ENCODE measurements at places on chromosomes 6 and 20. TPM values are rescaled to one million over a fixed set of nuclear protein-coding genes. Genes with fewer than 3 reads are reported as not detected.

Gene HLA-DRA
- polyA plus RNA-seq = not detected

Gene FAM229B
- polyA plus RNA-seq = 55.9 TPM

DNA sequence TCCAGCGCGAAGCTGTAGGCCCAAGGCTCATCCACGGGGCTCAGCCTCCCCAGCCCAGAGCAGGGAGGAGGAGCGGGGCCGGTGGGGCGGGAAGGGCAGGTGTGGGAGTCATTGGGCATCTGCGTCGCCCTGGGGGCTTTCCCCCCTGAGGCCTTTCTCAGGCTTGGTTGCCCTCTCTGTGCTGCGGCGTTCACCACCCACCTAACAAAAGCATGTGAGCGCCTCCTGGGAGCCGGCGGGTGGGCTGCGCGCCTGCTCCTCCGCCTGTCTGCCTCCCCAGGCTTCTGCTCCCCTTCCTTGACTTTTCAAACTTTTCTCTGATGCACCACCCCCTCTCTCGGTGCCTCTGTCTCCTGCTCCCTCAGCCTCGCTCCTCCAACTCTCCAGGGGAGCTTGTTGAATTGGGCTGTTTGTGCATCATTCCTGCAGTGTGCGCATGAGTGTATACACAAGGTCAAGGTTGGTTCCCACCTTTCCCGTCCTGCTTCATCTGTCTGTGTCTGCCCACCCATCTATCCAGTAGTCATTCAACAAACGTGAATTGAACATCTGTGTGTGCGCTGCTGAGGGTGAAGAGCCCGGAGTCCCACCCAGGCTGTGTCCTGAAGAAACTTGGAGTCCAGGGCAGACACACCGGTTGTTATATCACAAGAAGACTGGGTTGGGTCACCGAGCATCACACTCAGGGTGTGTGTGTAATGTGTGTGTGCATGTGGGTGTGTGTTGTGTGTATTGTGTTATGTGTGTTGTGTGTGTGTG is 82.4 kb upstream of the NNAT start:
- DNase-seq = no peak

Gene MICA
- polyA plus RNA-seq = 39.9 TPM

- DNase-seq = no peak
These were observed 174.0 kb upstream of the FBXL4 start for GRCh38 chr6:99121748-99122147.

DNA sequence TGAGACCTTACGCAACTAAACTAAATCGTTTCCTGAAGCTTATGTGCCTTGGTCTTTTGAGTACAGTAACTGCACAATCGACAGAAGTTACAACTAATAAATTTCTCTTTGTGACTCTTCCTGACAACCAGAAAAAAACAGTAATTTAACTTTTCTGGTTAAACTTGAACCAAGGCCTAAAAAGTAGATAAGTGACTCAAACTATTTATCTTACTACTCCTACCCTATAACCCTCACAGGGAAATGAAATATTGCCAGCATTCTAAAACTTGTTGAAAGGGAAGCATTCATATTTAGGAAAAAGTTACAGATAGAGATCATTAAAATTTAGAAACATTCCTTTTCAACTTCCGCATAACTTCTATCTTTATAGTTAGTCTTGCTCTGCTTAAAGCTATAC is 1034.4 kb downstream of the EYS start:
- DNase-seq = no peak

Gene KIFC1
- polyA plus RNA-seq = 10.2 TPM

Gene DEFB123
- polyA plus RNA-seq = not detected

Gene OR12D3
- not detected for polyA plus RNA-seq

GRCh38 chr6:156808287-156808686 is 31.1 kb downstream of the ARID1B start:
- DNase-seq = no peak

GRCh38 chr6:94902974-94903628 is 674.2 kb upstream of the MANEA start:
- no peak for DNase-seq

DNA sequence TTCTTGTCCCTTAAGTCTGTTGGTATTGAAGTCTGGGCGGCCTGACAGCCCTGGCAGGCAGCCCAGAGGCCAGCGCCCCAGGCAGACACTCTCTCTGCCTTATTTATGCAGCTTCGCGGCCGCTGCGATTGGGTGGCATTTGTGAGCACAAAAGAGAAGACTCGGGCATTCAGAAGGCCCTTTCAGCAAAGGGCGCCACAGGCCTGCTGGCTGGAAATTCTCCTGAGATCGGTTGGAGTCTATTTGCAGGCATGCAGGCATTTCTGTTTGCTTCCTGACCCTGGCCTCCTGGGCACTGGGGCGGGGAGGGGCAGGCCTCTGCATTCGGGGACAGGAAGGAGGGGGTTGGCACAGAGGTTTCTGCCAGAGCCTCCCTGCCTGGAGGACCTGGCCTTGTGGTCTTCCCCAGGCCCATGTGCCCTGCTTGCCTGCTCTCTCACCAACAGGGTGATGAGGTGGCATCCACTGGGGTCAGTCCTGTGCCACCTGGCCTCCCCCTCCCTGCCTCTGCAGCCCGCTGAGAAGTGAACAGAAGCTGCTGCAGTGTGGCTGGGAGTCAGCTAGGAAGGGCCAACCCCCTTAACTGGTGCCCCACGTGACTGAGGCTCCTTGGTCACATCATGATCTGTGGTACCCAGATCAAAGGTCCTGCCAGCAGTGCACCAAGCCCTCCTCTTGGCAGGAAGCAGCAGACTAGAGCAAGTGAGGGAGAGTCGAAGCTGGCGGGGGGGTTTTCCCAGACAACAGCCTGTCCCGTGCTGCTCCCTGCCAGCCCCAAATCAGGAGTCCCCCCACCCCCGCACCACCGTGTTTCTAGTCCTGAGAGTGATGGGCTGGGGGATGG is 16.6 kb upstream of the CCDC167 start:
- DNase-seq = no peak

GRCh38 chr20:47330933-47331708 is 25.4 kb downstream of the ZMYND8 start:
- no peak for DNase-seq

Gene ADTRP
- 0.33 TPM for polyA plus RNA-seq

Gene VWA7
- 0.32 TPM for polyA plus RNA-seq

- no peak for DNase-seq
These were observed 539 bp downstream of the CDYL start for GRCh38 chr6:4776493-4777393.

GRCh38 chr6:105539911-105540310 is 137.0 kb upstream of the PREP start:
- no peak for DNase-seq

Gene MYBL2
- 1.7 TPM for polyA plus RNA-seq

Gene KCNK17
- not detected for polyA plus RNA-seq

Gene RNF144B
- polyA plus RNA-seq = 0.35 TPM

GRCh38 chr6:146161664-146162063 is 132.8 kb downstream of the GRM1 start:
- DNase-seq = no peak

Gene KHDRBS2
- polyA plus RNA-seq = not detected

Gene HLA-DQA1
- polyA plus RNA-seq = not detected

Gene FAM83D
- 10.5 TPM for polyA plus RNA-seq

DNA sequence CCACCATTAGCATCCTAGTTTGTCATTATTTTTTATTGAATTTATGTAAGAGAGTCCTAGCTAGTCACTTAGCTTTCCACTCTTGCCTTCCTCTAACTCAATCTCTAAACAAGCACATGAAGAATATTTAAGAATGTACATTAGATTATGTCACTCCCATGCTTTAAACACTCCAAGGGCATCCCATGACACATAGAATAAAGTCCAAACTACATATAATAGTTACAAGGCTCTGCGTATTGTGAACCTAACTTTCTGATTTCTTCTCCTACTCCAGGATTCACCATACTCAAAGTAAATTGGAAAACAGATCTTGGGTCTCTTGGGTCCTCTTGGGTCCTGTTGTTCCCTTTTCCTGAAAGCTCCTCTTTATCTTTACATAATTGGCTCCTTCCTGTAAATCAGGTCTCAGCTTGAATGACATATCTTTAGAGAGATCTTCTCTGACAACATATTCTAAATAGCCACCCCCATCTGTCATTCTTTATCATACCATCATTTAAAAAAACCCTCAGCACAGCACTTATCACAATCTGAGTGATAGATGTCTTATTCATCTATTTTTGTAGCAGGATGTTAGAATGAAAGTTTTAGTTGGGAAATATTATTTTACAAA is 1042.4 kb upstream of the FLRT3 start:
- DNase-seq = no peak

DNA sequence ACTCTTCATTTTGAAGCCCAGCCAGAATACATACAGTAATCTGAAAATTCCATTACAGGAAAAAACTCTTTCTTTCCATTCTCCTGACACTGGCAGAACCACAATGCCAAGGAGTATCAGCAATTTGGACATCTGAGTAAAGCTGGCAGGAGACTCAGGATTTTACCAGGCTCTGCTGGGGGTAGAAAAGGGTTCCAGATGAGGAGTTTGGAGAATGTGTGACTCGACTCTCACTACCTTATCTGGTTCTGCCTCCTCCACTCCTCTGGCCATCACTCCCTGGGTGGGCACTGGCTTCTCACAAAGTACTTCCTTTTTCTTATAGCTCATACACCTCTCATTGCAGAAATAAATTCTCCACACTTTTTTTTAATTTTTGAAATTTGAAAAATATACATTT is 10.6 kb upstream of the WFDC8 start:
- DNase-seq = no peak

- no peak for DNase-seq
These were observed 200.1 kb downstream of the TMEM242 start for GRCh38 chr6:157123234-157123633.

DNA sequence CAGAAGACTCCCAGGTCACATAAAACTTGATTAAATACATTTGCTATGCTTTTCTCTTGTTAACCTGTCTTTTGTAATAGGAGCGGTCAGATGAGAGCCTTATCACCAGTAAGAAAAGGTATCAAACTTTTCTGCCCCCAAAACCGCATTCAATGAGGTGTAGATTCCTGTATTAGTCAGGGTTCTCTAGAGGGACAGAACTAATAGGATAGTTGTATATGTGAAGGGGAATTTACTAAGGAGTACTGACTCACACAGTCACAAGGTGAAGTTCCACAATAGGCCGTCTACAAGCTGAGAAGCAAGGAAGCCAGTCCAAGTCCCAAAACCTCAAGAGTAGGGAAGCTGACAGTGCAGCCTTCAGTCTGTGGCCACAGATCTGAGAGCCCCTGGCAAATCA is 32.7 kb downstream of the PTPRK start:
- DNase-seq = no peak

Gene HM13
- polyA plus RNA-seq = 167 TPM

DNA sequence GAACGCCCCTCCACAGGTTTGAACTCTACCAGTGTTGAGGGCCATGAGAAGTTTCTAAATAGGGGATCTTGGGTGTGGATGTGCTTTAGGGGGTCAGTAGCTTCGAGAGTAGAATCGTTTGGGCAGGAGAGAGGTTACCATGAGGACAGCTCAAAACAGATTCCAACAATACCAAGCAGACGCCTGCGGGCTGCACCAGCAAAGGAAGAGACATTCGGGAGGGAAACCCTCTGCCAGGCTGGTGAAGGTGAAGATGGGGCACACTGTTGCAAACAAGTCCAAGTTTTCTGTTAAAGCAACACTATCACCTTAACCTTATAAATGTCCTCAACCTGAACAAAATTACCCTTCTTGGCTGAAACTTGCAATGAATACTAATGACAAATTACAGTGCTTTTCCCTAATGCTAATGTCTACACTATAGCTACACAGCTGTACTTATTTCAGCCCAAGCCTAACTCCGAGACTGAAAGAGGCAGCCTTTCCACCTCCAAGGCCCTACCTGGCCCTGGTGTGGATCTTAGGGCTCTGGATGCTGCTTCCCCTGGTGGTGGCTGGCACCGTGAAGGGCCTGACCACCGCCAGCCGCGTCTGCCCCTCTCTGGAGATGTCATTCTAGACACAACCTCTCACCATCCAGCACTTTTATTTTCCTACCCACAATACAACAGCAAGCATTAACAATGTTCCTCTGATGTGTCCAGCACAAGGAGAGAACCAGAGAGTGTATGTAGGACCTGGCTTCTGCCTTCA is 80.1 kb downstream of the DLL1 start:
- DNase-seq = no peak

DNA sequence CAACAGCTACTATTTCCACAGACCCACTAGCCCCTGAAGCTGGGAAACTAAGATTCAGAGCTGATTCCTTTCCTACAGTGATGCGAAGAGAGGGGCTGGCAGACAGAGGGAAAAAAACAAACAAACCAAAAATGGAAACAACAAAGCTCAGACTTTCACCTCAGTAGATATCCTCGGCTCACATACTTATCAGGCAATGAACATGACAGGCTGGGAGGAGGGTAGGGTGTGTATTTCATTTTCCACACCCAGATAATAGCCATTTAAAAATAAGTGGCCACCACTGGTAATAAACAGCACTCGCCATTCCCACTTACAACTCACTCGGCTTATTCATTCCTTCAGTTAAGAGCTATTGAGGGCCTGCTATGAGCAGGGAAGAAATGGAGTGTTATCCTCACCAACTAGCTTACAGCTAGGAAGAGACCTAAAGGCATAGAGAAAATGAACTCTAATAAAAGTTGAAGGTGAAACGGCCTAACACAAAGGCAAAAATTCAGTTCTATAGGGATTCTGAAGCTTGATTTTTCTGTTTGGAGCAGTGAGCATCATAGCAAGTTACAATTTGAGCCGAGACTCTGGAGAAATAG is 32.0 kb upstream of the SPTLC3 start:
- DNase-seq = no peak

Gene TOX2
- 14.3 TPM for polyA plus RNA-seq

GRCh38 chr6:36109092-36109491 is 21.2 kb upstream of the MAPK13 start:
- no peak for DNase-seq

Gene PLCB4
- 18.6 TPM for polyA plus RNA-seq

DNA sequence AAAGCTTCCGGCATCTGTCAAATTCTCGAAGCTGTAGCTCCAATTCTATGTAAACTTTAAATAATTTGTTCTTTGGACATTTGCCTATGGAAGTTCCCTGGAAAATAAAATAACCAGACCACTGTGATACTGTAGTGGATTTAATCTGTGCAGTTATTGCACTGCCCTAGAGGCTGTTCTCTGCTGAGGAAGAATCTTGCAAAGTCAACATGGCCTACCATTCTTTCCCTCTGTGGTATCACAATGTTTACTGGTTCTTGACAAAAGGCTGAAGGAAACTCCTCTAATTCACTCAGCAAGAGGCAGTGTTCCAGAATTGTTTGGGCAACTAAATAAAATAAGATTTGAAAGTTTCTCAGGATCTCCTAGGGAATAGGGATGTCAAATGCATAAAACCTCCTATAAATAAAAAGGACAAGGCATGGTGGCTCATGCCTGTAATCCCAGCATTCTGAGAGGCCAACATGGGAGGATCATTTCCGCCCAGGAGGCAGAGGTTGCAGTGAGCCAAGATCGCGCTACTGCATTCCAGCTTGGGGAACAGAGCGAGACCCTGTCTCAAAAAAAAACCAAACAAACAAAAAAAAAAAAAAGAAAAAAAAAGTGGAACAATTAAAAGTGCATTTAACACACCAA is 12.4 kb downstream of the CRNKL1 start:
- DNase-seq = no peak

Gene RHAG
- polyA plus RNA-seq = not detected

GRCh38 chr20:49444553-49444990 is 37.9 kb downstream of the KCNB1 start:
- DNase-seq = no peak

Data from AG04450 (cell line).